ENCODE measurements at places on chromosomes 3 and 15.

- no peaks in the 10 kb centered on the region for H3K36me3 ChIP-seq
- no peak overlapping the region for H3K4me3 ChIP-seq
- no peak for DNase-seq
- H3K27ac ChIP-seq = no peak overlapping the region
These were observed 19.6 kb downstream of the SLCO3A1 start for GRCh38 chr15:91873138-91873536.

- H3K4me1 ChIP-seq = peaks cover 19% of the 10 kb centered on the region
- no peaks in the 10 kb centered on the region for H3K36me3 ChIP-seq
- no peak for DNase-seq
- H3K4me3 ChIP-seq = no peak overlapping the region
- no peaks in the 10 kb centered on the region for H3K27me3 ChIP-seq
These were observed 36.8 kb downstream of the CA12 start for GRCh38 chr15:63344731-63345390.

DNA sequence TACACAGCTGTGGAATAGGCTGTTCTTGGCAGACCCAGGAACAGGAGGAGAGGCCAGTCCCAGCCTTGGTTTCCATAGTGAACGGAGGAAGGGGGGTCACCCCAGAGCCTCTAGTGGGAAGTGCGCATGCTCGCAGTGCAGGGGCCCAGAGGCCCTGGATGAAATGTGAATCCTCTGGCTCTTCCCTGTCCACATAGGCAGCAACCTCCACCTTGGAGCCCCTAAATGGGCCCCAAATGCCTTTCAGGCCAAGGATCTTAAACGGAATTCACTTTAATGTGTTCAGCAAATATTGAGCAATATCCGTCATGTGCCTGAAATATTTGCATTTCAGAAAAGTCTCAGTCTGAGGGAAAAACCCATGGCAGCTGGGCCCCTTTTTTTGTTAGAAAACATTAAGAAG lies 3.3 kb upstream of the NDN start:
- H3K27me3 ChIP-seq = no peaks in the 10 kb centered on the region
- no peak overlapping the region for H3K4me3 ChIP-seq
- no peak for DNase-seq
- no peaks in the 10 kb centered on the region for H3K36me3 ChIP-seq
- no peak overlapping the region for H3K27ac ChIP-seq

- H3K4me3 ChIP-seq = no peak overlapping the region
- H3K27ac ChIP-seq = no peak overlapping the region
- no peaks in the 10 kb centered on the region for H3K36me3 ChIP-seq
- peaks cover 5% of the 10 kb centered on the region for H3K4me1 ChIP-seq
- H3K27me3 ChIP-seq = no peaks in the 10 kb centered on the region
These were observed 151.2 kb downstream of the FOXP1 start for GRCh38 chr3:71432044-71432975.

DNA sequence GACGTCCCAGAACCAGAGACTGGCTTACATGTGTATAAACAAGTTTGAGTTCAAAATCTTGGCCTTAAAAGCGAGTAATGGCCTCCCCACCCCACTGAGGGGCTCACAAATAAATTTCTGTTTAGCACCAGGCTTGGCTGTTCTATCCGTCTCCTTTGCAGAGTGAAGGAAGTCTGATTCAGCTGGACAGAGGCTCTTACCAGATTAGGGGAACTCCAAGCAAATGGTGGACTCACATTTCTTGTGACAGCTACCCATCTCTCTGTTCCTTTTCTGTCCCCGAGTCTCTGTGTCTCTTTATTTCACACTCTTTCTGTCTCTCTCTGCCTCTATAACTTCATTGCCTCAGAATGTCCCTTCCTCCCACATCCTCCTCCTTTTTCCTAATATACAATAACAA lies 62.7 kb downstream of the DGKG start:
- no peaks in the 10 kb centered on the region for H3K36me3 ChIP-seq
- H3K4me1 ChIP-seq = peaks cover 8% of the 10 kb centered on the region
- DNase-seq = no peak

GRCh38 chr15:22808240-22808639 lies 21.8 kb downstream of the NIPA1 start:
- no peak overlapping the region for H3K4me3 ChIP-seq
- no peaks in the 10 kb centered on the region for H3K27me3 ChIP-seq
- no peaks in the 10 kb centered on the region for H3K36me3 ChIP-seq
- DNase-seq = no peak
- no peak overlapping the region for H3K27ac ChIP-seq

DNA sequence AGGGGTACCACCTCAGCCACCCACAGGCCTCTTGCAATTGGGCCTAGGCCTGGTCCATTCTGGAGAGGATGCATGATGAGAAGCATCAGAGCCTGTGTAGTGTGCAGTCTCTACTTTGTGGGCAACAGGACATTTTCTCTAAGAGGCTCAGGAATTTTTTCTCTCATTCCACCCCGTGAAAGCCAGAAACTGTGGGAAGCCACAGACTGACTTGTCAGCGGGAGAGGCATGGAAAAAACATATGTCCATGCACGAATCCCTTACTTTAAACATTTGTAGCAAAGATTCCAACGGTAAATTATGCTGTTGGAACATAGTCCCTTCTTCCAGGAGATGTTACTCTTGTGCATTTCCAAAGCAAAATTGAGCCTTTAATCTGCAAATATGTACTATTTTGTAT lies 196.5 kb downstream of the KLHL25 start:
- no peaks in the 10 kb centered on the region for H3K27me3 ChIP-seq
- H3K4me1 ChIP-seq = no peaks in the 10 kb centered on the region
- H3K36me3 ChIP-seq = no peaks in the 10 kb centered on the region
- no peak overlapping the region for H3K4me3 ChIP-seq
